ENCODE measurements at places on chromosomes 3 and 15. TPM values are rescaled to one million over a fixed set of nuclear protein-coding genes. Genes with fewer than 3 reads are reported as not detected.

Gene STAG1
- 17.9 TPM for total RNA-seq

Gene TGM4
- total RNA-seq, result not detected

Gene FSTL1
- 376 TPM for total RNA-seq

Gene CCR8
- not detected for total RNA-seq

Gene SCN5A
- total RNA-seq, result 0.96 TPM

Gene TMEM108
- 1.1 TPM for total RNA-seq

Gene NRROS
- total RNA-seq, result 0.52 TPM

Gene UBA7
- total RNA-seq, result 39.0 TPM

Gene FYCO1
- 10.0 TPM for total RNA-seq

Gene DCP1A
- total RNA-seq, result 18.4 TPM

Gene RARB
- total RNA-seq, result 20.8 TPM

Gene PPIB
- 713 TPM for total RNA-seq

Gene PTPRG
- total RNA-seq, result 27.2 TPM

Gene ETV5
- 48.0 TPM for total RNA-seq

Gene WDR5B
- 7.2 TPM for total RNA-seq

Gene PLOD2
- total RNA-seq, result 99.2 TPM

Gene KNG1
- not detected for total RNA-seq

Gene FETUB
- total RNA-seq, result not detected

Gene EPHA6
- not detected for total RNA-seq

Gene GNAT1
- not detected for total RNA-seq

Gene UCN2
- 3.1 TPM for total RNA-seq

Gene CLEC3B
- 0.52 TPM for total RNA-seq

Gene MKRN3
- not detected for total RNA-seq

Gene PRICKLE2
- 26.1 TPM for total RNA-seq

Gene PLA2G4F
- not detected for total RNA-seq

Gene TAGLN3
- total RNA-seq, result not detected

Gene HESX1
- total RNA-seq, result not detected

Gene CCDC33
- total RNA-seq, result not detected

Gene PIGZ
- total RNA-seq, result 0.78 TPM

Gene TKT
- 576 TPM for total RNA-seq

Gene VGLL3
- 12.7 TPM for total RNA-seq

Gene RASL12
- 39.0 TPM for total RNA-seq

Gene CSPG4
- 17.1 TPM for total RNA-seq

Gene MUSTN1
- total RNA-seq, result not detected

Gene ADAMTSL3
- 1.3 TPM for total RNA-seq

Gene UNC13C
- total RNA-seq, result not detected

Gene CCR3
- not detected for total RNA-seq

Gene HCLS1
- total RNA-seq, result 1.9 TPM

Gene SLC6A1
- total RNA-seq, result not detected

Gene P2RY13
- total RNA-seq, result not detected

Gene LRRN1
- total RNA-seq, result 0.40 TPM

Gene PROK2
- total RNA-seq, result not detected

Gene OR4M2
- not detected for total RNA-seq

Gene CCR9
- total RNA-seq, result not detected

Gene SLC35G2
- 7.8 TPM for total RNA-seq

Gene TMEM212
- not detected for total RNA-seq

Gene CASR
- total RNA-seq, result not detected

Gene LRTM1
- not detected for total RNA-seq

Gene NXPE3
- total RNA-seq, result 16.4 TPM

Gene ILDR1
- total RNA-seq, result not detected

Gene SAMMSON
- total RNA-seq, result not detected

Gene PPARG
- 48.1 TPM for total RNA-seq

Gene AMOTL2
- total RNA-seq, result 49.0 TPM

Gene SNUPN
- 27.4 TPM for total RNA-seq

Gene CDHR4
- not detected for total RNA-seq

Data from epithelial cell of alveolus of lung (primary cell).